Neural crest cell (in vitro differentiated cells): ENCODE measurements at places on chromosomes 4 and X.

- DNase-seq, result no peak
These were observed 12.3 kb downstream of the PGRMC2 start for GRCh38 chr4:128275346-128275745.

DNA sequence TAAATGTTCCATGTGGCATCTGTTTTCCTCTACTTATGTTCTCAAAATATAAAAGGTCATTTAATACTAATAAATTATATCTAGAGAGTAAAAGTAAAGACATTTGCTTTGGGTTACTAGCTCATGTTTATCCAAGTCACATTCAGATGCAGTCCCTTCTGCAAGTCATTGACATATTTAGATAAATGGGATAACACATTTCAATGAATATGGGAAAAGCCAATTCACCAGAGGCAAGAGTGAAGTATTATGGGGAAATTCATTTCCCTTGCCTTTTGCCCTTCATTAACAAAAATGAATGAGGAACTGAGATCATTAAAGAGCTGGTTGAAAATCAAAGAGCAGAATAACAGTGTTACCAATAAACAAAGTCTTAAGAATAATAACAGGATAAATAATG lies 306.2 kb upstream of the FSTL5 start:
- no peak for DNase-seq

DNA sequence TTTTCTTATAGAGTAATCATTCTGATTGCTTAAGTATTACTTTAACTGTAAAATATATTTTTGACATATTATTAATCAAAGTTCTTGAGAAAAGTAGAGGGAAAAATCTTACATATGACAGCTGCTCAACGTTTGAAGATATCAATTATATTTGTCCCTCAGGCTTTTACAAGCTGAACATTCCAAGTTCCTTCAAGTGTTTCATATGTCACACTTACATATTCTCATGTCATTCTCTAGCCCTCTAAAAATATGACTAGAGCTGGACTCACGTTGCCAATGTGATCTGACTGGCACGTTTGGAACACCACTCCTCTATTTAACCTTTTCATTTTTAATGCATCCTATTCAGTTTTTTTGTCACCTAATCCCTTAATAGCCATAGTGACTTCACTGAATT lies 492.9 kb downstream of the PCDH18 start:
- no peak for DNase-seq

DNA sequence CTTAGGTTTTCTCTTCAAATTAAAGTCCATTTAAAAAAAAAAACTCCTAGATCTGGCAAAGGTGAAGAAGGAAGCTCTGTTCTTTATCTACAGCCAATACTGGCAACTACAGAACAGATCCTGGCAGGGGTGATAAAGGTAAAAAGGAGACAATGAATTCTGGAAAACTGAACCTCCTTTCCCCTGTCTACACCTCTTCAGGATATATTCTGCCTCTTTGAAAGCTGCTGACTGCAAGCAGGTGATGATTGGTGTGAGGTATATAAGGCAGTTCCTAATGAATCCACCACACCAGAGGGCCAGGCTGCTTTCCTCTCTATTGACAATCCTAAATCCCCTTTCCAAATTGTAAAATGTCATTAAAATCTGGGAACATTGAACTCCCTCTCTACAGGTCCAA lies 370.1 kb downstream of the PPP3CA start:
- no peak for DNase-seq

DNA sequence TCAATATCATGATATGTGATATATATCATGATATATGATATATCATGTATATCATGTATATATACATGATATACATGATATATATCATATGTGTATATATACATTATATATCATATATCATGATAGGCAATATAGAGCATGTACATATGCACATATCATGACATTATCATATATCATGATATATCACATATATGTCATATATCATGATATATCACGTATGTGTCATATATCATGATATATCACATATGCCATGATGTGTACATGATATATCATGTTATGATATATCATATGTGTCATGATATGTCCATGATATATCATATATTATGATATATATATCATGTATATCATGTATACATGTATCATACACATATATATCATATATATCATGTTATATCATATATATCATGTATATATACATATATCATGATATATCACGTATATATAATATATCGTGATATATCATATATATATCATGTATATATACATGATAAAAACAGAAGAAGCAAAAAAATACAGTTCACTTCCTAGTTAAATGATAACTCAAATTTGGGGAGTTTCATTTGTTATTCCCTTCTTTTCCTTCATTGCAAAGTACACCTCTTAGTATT lies 670.1 kb upstream of the EPHA5 start:
- no peak for DNase-seq

DNA sequence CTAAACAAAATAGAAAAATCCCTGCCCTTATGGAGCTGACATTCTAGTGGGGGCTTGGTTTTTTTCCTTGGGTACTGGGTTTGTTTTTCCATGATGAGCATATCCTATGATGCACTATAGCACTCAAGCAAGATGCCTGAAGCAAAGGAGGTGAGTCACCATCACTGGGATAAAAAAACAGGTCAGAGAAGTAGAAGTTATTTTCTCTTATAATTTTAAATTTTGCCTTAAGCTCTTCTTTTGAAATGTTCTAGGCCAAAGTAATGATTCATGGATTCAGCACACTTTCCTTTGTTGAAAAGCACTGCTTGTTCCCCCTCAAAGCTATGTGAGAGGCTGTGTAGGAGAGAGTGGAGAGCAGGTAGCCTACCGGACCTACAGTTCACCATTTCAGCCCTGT lies 15.2 kb upstream of the CXCL2 start:
- DNase-seq, result no peak
